ENCODE measurements at places on chromosomes 2 and 18. TPM values are rescaled to one million over a fixed set of nuclear protein-coding genes. Genes with fewer than 3 reads are reported as not detected.

Gene MRPL44
- 34.5 TPM for total RNA-seq

Gene ST8SIA3
- not detected for total RNA-seq

Gene NYAP2
- total RNA-seq, result 1.7 TPM

GRCh38 chr2:127564429-127565260 is 29.2 kb downstream of the MYO7B start:
- H3K4me3 ChIP-seq, result no peak overlapping the region
- peaks cover 20% of the 10 kb centered on the region for H3K4me1 ChIP-seq
- no peak for DNase-seq
- H3K27me3 ChIP-seq, result no peaks in the 10 kb centered on the region

- H3K27ac ChIP-seq, result peak overlapping the region; percentile 90
- peaks cover 55% of the 10 kb centered on the region for H3K4me1 ChIP-seq
- no peaks in the 10 kb centered on the region for H3K27me3 ChIP-seq
- DNase-seq, result peak; percentile 45
- H3K36me3 ChIP-seq, result no peaks in the 10 kb centered on the region
These were observed 149.6 kb downstream of the ESCO1 start for GRCh38 chr18:21450913-21451312.
